ENCODE measurements at places on chromosomes 12 and 14.

DNA sequence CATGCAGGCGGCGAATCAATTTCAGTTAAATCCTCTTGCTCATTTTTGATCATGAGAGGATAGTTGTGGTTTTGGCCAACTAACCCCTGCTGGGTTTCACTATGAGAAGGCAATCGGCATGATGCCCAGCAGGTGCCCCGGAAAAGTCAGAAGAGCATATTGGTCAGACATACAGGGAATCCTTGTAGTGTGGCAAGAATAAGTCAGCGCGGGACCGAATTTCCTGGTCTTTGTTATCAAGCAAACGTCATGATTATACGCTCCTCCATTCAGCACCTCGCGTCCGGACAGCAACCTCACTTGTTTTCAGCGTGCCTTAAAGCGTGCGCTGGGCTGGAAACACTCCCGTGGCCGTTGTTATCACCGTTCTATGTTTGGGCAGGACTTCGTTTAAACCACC is 1.8 kb downstream of the TBC1D30 start:
- no peak for DNase-seq

DNA sequence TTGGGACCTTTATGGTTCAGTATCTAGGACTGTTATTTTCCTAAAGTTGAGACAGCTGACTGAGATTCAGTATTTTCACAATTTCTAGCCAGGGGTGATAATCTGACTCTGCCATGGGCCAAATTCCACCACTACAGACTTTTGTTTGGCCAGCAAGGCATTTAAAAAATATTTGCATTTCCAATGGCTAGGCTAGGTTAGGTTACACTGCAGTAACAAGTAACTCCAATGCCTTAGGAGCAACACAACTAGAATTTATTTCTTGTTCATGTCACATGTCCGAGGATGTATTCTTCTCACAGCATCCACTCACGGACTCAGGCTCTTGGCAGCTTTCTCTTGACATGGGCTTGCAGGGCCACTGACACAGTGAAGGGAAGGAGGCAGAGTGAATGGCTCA is 83.0 kb downstream of the CPSF2 start:
- DNase-seq = no peak

- DNase-seq = no peak
Measured at GRCh38 chr14:41549821-41550607, 56.7 kb upstream of the LRFN5 start.

GRCh38 chr12:27272373-27273028 is 28.4 kb downstream of the STK38L start:
- DNase-seq = no peak

DNA sequence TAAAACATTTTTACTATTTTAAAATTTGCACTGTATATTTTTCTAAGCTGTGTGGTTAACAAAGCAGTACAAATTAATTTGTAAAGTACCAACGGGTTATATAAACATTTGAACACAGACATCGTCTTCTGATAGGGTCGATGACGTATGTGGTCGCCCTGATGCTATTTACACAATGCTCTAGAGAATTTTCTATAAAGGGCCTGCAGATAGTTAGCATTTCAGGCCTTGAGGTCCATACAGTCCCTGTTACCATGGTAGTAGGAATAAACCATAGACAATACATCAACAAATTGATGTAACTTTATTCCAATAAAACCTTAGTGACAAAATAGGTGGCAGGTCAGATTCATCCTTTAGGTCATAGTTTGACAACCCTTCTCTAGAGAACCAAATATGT is 25.7 kb upstream of the PDZRN4 start:
- DNase-seq = no peak

DNA sequence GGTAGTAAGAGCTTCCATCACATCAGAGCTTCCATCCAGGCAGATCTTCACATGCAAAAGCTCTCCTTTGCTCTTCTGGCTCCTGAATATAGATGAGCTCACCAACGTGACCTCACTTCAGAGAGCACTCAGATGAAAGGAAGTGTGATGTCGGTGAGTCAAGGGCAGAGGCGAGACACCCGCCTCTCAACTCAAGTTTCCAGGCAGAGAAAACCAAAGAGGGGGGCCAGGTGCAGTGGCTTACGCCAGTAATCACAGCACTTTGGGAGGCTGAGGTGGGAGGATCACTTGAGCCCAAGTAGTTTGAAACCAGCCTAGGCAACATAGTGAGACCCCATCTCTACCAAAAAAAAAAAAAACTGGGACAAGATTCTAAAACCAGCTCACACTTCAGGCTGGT is 126.9 kb downstream of the DUSP6 start:
- DNase-seq = peak; percentile 86

GRCh38 chr14:95816539-95816938 is 60.1 kb upstream of the TUNAR start:
- no peak for DNase-seq

DNA sequence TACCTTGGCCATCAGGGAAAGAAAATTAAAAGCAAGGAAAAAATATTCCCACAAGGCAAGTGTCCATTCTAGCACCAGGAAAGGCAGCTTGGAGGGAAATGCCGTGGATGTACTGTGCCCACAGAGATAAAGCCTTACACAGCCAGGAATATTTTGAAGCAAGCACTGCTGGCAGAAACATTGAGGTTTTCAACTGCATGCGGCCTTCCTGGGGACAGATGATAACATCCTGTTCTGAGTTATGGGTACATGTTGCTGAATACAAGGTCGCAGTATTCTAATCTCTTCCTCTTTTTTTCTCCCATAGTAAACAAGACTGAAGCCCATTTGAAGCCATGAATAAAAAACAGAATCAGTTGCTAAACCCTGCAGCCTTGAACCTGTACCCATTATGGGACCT is 197.1 kb downstream of the BTG1 start:
- DNase-seq = no peak

DNA sequence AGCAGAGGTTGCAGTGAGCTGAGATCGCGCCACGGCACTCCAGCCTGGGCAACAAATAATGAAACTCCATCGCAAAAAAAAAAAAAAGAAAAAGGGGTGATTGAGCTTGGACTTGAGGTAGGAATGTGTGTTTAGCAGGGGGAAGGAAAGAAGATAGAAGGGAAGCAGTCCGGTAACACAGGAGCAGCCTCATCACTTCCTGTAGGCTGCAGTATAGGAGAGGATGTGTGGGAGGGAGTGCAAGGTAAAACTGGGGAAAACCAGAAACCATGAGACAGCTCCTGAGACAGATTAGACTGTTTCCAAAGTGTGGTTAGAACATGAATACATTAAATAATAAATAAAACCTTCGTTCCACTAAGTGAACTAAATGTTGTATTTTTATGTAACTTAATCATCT is 49.2 kb downstream of the FGD4 start:
- no peak for DNase-seq

DNA sequence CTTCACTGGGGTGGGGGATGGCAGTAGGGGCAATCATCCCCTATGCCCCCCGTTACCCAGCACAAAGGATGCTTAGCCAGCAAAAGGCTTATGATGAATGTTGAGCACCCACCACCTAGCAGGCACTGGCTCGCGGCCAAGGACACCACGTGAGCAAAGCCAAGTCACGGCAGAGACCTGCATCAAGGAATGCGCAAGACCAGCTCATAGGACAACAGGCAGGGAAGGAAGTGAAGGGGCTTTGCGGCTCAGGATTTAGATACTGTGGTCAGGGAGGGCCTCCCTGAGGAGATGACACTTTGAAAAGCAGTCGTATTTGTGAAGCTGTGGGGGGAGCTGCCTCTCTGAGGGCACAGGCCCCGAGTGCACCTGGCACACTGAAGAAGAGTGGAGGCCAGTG is 32.8 kb downstream of the SH2B3 start:
- no peak for DNase-seq

DNA sequence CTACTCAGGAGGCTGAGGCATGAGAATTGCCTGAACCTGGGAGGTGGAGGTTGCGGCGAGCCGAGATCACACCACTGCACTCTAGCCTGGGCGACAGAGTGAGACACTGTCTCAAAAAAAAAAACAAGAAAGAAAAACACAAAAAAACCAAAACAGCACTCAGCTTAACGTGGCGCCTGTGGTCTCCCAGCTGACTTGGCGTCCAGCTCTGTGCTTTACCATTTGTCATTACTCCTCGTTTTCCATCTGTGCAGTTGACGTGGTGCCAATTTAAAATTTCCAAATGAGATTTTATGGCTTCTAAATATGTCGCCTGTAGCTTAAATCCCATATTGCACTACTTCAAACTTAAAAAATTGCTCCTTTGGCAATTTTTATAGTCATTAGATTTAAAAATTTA is 2.0 kb downstream of the MGP start:
- DNase-seq = no peak

GRCh38 chr12:119876761-119877638 is at the start of gene CIT:
CIT (minus strand) TSS chr12:119877320; CDS start chr12:119876168, 1,152 bp downstream.
- DNase-seq = peak; percentile 91

- no peak for DNase-seq
Measured at GRCh38 chr12:116404913-116405611, 127.6 kb upstream of the MED13L start.

- no peak for DNase-seq
Measured at GRCh38 chr12:97283297-97283696, 179.3 kb upstream of the RMST start.

DNA sequence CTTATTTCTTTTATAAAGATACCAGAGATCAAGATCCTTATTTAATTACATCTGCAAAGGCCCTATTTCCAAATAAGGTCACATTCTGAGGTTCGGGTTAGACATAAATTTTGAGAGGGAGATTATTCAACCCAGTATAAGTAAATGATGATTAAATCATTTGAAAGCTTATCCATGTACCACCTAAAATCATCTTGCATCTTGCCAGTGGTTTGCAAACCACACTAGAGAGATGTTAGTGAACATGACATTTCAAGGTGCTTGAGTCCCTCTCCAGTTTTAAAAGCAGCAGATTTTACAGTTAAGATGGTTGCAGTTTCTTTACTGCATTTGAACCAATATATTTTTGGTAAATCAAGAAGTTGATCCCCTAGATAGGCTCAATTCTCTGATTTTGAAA is 49.9 kb upstream of the TMPO start:
- no peak for DNase-seq

DNA sequence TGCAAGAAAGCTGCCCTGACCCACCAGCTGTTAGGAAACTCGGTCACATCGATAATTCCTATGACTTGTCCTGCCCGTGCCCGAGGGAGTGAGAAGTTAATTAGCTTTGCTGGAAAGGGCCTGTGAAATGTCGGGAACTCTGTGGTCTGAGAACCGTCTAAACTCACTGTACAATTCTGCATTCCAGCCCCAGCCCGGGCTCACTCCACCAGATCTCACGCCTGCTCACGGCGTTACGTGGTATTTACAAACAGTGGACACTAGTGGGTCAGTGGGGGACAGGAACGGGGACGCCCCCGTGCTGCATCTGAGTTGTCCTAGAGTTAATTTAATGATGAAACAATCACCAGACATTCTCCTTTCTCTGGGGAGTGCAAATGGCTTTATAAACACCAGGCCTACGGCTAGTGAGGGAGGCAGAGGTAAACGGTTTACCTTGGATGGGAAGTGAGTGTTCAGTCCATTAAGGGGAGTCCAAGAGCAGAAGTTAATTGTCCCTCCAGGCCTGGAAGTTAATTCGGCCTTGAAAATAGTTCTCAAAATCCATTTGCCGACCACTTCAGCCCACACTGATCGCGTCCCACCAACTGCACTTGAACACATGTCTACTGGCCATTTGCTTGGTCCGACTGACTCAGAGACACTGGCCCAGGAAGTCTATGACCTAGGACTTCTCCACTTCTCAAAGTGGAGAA is 93.5 kb upstream of the MED13L start:
- no peak for DNase-seq

- DNase-seq = no peak
Measured at GRCh38 chr12:87427770-87428169, 601.4 kb downstream of the C12orf50 start.

GRCh38 chr14:22386924-22387775 is 201.9 kb downstream of the DAD1 start:
- no peak for DNase-seq

GRCh38 chr14:96585672-96586013 is 83.5 kb downstream of the PAPOLA start:
- DNase-seq = no peak

DNA sequence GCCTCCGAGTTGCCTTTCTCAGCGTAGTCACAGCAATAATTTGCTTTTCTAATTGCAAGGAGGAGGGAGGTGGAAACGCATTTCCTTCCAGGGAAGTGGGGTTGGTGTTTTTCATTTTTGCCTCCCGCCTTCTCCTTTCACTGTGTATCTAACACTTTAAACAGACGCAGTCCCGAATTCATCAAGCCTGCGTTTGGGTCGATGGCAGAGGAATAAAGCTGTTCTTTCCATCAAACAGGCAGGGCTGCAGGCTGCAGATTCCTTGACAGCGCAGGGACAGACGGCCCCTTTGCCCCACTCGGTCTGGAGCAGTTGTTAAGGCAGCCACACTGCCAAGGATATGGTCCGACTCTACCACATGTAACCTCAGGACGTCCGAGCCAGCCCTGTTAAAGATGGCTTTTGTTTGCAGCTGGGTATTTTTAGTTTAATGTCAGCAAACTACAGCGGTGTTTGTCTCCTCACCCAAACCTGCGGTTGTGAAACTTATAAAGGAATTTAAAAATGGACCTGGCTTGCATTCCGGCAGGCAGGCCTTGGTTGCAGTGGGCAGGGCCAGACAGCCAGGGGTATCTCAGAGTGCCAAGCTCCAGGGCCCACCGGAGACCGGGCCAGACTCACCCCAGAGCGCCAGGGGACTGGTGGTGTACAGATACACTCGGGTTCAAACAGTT is 2.1 kb downstream of the CHST11 start:
- DNase-seq = no peak

- DNase-seq = no peak
Measured at GRCh38 chr12:118237908-118238307, 102.0 kb downstream of the PEBP1 start.

DNA sequence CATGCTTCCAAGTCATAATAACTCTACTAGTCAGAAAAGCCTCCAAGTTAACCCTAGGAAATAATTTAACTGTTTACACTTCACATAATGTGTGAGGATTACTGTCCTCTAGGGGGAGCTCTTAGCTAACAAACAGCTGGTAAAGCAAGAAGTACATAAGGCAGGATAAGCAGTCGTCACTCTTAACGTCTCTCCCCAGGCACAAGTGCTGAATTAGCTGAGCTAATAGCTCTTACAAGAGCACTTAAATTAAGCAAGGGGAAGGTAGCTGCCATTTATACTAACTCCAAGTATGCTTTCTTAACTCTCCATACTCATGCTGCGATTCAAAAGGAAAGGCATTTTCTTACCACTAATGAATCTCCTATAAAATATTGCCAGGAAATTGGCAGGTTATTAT is 79.3 kb upstream of the TSPAN11 start:
- DNase-seq = peak; percentile 51

DNA sequence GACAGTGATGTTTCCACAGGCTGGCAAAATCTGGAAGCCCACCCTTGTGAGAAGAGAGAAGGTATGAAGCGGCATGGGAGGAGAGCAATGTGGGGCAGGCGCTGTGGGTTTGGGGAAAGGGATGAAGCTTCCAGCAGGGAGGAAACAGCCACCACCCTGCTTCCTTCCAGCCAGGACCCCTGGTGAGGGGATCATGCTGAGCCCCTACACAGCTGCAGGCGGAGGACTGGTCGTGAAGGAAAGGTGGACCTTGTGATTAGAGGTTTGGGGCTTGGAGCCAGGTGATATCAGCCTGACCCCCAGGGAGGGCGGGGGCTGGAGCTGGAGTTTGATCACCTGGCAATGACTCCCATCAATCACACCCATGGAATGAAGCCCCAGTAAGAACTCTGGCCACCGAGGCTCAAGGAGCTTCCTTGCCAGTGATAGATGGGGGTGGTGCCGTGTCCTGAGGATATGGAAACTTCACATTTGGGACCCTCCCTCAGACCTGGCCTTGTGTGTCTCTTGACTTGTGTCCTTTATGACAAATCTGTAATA is 48.6 kb downstream of the RIMBP2 start:
- no peak for DNase-seq

GRCh38 chr12:111732786-111733185 is 33.9 kb upstream of the ALDH2 start:
- DNase-seq = no peak

GRCh38 chr14:31241450-31242114 is 34.0 kb upstream of the HECTD1 start:
- no peak for DNase-seq
